ENCODE measurements at places on chromosomes 12 and 14.

- no peak for DNase-seq
These were observed 411.0 kb upstream of the SOX5 start for GRCh38 chr12:24360461-24360860.

GRCh38 chr12:14836336-14837210, 6.8 kb downstream of the ART4 start:
- DNase-seq = no peak

GRCh38 chr14:89356927-89357326, 60.1 kb downstream of the FOXN3 start:
- no peak for DNase-seq

GRCh38 chr12:43131301-43131700, 420.7 kb downstream of the ADAMTS20 start:
- no peak for DNase-seq

DNA sequence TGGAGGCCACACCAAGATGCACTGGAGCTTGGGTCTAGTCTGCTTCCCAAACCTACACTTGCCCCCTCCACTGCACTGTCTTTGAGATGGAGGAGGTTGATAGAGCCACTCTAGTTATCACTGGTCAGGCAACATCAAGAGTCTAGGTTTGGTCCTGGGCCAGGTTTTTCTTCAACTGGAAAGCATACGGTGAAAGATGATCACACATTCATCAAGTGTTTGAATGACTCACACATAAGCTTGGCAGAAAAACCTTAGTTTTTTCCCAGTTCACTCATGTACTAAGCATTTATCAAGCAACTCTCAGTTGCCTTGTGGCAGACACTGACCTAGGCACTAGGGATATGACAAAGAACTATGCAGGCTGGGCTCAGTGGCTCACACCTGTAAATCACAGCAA, 84.5 kb downstream of the PLEKHG3 start:
- no peak for DNase-seq

- no peak for DNase-seq
These were observed 452.8 kb downstream of the AEBP2 start for GRCh38 chr12:19891936-19892591.
